Left kidney (tissue), 8 donors: ENCODE measurements at places on chromosomes 16 and 17. TPM values are rescaled to one million over a fixed set of nuclear protein-coding genes. Genes with fewer than 3 reads are reported as not detected.

DNA sequence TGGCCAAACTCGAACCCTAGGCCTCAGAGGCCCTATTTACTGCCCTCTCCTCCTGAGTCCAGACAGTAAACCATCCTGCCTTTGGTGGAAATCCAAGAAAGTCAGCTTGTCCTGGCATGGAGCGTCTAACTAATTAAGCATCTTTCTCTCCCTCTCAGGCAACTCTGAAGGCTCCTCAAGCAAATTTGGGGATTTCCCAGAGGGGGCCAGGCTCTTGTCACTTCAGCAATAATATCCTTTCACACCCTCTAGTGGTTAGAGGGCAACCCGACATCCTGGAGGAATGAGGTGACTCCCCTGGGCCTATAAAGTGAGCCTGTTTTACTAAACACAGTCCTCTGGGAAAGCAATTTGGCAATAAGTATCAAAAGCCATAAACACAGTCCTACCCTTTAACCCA is 60.4 kb downstream of the NOG start:
- peak; percentile 28 for DNase-seq

- no peak for DNase-seq
Observed at GRCh38 chr16:19757762-19758595, 39.9 kb downstream of the IQCK start.

GRCh38 chr17:13885953-13886889 is 183.1 kb upstream of the COX10 start:
- DNase-seq, result no peak

GRCh38 chr16:49457196-49457595 is 83.6 kb downstream of the C16orf78 start:
- DNase-seq, result no peak

DNA sequence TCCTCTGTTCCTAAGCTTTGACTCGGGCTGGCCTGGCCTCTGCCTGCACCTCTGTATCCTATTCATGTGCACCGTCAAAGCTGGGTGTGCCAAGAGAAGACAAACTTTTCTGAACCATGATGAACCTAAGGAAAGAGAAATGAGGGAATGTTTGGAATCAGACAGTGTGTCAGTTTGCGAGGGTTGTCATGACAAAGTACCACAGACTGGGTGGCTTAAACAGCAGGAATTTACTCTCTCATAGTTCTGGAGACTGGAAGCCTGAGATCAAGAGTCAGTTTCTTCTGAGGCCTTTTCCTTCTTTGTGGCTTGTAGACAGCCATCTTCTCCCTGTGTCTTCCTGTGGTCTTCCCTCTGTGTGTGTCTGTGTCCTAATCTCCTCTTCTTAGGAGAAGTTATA is 129.0 kb downstream of the KATNIP start:
- no peak for DNase-seq

- DNase-seq, result no peak
Observed at GRCh38 chr17:2798678-2799077, 2.4 kb downstream of the RAP1GAP2 start.

- no peak for DNase-seq
Observed at GRCh38 chr16:89700649-89701424, 668 bp downstream of the SPATA2L start.

GRCh38 chr17:1786708-1787107 is 24.8 kb downstream of the SERPINF1 start:
- no peak for DNase-seq

GRCh38 chr17:14332331-14332730 is 31.4 kb downstream of the HS3ST3B1 start:
- no peak for DNase-seq

DNA sequence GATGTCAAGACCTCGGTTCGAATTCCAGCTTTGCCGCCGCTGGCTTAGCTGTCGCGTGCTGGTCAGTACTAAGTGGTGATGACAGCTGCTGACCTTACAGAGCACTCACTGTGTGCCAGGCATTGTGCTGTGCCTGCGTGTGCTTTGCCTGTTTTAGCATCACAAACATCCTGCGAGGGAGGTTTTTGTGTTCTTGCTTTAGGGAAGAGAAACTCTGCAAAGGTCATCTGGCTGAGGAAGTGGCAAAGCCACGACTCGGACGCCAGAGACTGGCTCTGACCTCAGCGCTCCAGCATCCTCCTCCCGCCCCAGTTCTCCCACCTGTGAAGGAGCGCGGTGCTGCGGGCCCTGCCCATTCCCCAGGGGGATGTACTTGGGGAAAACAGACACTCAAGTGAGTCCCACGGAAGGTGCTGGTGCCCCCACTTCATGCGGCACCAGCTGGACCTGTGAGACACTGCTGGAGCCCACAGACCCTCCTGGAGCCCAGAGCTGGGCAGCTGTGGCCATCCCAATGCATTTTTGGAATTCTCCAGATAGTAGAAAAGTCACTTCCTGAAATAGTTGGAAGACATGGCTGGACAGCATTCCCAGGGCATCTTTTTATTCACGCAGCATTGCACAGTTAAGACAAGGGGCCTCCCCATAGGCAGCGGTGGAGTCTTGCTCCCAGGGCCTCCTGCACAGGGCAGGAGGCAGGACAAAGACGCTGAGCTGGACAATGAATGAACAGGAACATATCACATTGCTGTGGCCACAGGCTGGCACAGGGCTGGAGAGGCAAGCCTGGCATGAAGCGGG is 20.0 kb upstream of the HERPUD1 start:
- DNase-seq, result no peak

DNA sequence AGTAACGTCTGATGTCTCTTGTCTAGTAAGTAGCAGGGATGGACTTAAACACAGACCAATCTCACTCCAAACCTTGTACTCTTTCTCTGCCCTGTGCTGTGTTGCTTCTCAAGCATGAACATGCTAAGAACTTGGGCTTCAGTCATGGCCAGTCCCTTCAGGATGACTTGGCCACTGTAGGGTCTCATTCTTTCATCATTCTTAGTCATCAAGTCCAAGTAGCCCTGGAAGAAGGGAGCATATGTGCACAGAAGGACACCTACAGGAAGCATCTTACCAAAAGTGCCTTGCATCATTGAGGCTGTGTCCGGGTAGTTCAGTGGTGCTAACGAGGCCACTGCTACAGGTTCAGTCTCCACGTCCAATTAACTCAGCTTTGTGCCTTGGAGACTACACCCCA is 80.7 kb downstream of the CDK5R1 start:
- DNase-seq, result no peak

- DNase-seq, result no peak
Observed at GRCh38 chr16:52456368-52456767, 90.6 kb downstream of the TOX3 start.

DNA sequence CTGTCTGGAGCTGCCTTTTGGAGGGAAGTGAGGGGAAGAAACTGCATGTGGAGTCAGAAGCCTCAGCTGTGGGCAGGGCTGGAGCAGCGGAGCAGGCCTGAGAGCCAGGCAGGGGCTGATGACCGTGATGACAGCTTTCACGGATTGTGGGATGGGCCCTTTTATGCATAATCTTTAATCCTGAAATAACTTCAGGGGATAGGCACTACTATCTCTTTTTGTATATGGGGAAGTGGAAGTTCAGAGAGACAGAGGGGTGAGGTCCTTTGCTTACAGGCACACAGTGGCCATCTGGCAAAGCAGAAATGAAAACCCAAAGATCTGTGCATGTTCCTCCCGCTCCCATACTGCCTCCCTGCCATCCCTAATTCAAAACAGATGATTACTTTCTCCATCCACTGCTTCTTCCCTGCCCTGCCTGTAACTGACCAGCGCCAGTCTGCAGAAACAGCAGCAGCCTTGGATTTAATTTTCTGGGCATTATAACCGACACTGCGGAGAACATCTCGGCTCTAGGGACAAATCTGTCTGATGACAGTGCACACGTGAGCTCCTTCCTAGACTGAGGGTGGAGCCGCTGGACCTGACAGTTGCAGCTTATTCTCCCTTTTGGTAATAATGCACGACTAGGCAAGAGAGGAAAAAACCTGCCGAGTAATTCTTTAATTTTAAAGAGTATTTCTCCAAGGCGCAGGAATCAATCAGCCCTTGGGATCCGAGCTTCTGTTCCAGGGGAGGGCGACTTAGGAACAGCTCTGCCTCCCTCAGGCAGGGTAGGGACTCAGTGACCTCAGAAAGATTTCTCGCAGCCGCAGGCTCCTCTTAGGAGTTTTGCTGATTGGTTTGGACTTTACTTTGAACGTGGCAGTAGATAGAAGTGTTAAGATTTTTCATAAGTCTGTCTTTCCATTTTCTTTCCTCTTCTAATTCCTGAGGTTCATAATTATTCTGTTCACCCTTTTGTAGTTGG is 95.4 kb downstream of the UTP18 start:
- no peak for DNase-seq

DNA sequence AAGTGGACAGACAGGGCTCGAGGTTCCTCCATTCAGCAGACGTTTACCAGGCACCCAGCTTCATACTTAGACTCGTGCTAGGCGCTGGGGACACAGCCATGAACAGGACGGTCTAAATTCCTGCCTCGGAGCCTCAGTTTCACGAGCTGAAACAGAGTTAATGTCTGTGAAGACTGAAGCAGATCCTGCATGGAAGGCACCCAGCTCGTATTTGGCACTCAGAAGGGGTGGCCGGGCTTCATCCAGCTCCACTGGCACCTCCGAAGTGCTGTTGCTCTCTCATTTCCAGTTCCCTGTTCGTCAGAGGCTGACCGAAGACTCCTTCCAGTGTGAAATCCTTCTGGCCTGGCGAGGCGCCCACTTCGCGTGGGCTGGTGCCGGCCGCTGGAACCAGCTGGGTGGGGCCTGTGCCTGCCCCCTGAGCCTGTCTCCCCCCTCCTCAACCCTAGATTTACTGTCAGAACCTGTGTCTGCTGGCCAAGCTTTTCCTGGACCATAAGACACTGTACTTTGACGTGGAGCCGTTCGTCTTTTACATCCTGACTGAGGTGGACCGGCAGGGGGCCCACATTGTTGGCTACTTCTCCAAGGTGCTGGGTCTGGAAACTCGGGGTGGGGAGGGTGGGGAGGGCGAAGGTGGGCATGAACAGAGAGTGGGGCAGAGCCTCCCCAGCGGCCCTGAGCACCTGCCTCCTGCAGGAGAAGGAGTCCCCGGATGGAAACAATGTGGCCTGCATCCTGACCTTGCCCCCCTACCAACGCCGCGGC is 5.8 kb downstream of the PRSS8 start:
- DNase-seq, result no peak

- no peak for DNase-seq
Observed at GRCh38 chr17:27452828-27453227, 3.4 kb upstream of the KSR1 start.

DNA sequence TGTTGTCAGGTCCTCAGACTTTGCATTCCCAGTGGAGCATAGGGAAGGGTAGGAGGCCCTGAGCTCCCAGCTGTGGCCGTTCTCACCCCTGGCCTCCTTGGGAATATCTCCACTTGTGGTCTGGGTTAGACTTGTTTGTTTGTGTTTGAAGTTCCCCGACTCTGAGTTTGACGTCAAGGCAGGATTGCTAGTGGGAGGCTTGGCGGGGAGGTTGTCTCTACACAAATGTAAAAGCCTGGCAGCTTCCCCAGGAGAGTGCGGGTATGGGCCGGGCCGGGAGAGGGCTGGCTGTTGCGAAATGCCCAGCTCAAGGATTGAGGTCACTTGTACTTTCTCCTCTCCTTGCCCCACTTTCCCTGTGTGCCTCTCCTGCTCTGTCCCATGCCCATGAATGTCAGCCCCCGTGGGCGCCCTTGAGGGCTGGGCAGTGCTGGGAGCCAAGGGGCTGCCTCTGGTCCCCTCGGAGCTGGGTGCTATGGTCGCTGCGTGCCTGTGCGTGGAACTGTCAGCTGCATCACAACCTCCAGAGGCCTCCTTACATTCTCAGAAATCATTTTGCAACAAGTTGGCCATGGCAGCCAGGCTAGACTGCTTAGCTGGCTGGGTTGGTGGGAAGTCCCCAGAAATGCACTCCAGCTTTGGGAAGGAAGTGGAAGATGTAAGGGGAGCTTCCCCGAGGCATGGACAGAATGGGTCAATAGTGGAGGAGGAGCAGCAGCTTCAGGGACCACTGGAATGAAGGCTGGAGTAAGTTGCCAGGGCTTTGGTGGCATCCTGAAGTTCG is 84.3 kb downstream of the KSR1 start:
- DNase-seq, result no peak

GRCh38 chr16:67091906-67092566 is 17.7 kb upstream of the PHAF1 start:
- no peak for DNase-seq

GRCh38 chr17:82023447-82024241 is 539 bp downstream of the LRRC45 start:
- no peak for DNase-seq

GRCh38 chr16:47987136-47987535 is 168.7 kb downstream of the ABCC12 start:
- DNase-seq, result no peak

The PRDM7 gene
- 0.91 TPM for polyA plus RNA-seq

The LUC7L3 gene
- 817 TPM for polyA plus RNA-seq

The KCTD19 gene
- 1.6 TPM for polyA plus RNA-seq

The LRRC36 gene
- polyA plus RNA-seq, result 8.7 TPM

The TLE7 gene
- not detected for polyA plus RNA-seq

The NOG gene
- polyA plus RNA-seq, result 1.1 TPM

The RDM1 gene
- polyA plus RNA-seq, result 3.1 TPM

The VAT1L gene
- 4.7 TPM for polyA plus RNA-seq

The CHD9NB gene
- 10.8 TPM for polyA plus RNA-seq
